ENCODE measurements at places on chromosomes 1 and 21. TPM values are rescaled to one million over a fixed set of nuclear protein-coding genes. Genes with fewer than 3 reads are reported as not detected.

DNA sequence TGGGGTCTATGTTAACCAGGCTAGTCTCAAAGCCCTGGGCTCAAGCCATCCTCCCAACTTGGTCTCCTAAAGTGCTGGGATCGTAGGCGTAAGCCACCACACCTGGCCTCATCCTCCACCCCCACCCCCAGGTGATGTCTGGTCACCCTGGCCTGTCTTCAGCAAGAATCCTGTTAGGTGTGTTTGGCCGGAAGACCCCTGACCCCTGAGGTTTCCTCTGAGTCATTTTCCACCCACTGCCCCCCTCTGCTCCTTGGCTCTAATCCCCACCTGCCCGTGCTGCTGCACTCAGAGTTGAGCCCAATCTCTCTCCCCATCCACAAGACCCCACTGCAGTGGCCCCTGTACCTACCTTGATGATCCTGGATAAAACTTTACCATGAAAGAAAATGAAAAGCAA is 25.2 kb downstream of the SLC66A1 start:
- no peak for DNase-seq

DNA sequence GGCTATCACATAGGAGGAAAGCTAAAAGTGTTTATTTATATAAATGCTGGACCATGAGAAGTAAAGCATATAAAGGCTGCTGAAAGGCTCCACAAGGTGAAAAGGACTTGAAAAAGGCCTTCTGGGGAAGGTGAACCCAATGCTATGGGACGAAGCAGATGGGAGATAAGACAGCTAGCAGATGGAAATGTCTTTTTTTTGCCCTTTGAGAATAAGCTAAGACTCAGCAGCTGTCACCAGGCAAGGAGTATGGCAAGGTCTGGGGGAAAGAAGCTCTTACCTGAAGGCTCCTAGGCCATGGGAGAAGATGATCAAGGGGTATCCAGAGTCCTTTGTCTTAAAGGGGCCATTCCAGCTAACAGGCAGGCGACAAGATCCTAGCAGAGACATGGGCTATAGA is 9.9 kb downstream of the PAFAH2 start:
- no peak for DNase-seq

- no peak for DNase-seq
Measured at GRCh38 chr1:192201303-192201702, 43.0 kb downstream of the RGS18 start.

DNA sequence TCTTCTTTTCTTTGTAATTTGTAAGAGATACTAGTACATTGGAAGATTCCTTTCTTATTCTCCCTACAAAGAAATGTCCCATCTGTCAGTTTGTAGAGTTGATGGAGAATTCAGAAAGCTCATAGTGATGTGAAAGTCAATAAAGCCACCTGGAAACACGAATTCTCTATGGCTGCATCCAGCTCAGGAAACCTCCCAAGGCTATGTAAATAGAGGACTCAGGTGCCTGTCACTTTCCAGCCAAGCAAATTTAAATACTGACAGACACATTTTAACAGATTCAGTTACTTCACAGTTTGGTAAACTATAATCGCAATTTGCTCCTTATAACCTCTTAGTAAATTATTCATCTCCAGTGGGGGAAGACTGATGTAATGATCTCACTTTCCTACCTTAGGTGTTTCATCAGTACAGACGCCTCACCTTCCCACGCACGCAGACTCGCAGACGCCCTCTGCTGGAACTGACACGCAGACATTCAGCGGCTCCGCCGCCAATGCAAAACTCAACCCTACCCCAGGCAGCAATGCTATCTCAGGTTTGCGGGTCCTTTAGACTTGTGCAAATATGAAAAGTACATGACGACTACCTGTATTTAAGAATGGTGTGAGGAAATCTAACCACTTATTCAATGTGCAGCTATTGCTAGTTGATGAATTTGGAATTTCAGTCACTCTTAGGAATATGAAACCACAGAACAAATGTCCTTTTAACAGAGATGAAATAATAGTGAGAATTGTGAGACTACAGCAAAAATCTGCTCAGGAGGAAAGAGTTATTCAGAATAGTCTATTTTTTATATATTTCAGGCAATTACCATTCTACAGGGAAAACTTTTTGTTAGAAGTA is 60.6 kb downstream of the PTPRC start:
- peak; percentile 62 for DNase-seq

PTPN7 gene
- total RNA-seq = not detected

DNA sequence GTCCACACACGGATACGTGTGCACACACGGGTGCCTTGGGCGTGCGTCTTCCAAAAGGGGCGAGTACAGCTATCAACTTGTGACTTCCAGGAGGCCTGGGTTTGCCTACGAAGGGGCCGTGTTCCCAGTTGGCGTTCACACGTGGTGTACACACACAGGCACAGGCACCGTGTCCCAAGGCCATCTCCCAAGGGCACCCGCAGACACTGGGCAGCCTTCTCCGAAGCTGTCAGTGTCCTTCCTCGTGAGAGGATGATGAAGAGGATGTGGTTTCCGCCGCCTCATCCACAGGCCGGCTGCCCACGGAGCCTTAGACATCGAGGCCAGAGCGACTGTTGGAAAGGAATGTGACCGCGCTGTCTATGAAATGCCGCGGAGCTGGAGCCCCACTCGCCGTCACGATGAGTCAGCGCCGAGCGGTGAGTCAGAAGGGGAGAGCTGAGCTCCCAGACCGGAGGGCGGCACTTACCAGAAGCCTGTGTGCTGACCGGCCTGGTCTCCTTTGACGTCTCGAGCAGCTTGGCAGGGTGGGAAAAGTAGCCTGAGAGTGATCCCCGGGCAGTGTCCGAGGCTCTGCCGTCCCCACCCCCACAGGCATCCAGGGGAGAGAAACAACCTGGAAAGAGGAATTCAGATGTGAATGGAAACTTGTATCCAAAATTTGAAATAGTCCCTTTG is 141.4 kb upstream of the ARHGEF16 start:
- DNase-seq = peak; percentile 76

GRCh38 chr1:162029157-162029556 is 5.5 kb upstream of the OLFML2B start:
- no peak for DNase-seq

FAM167B gene
- 0.70 TPM for total RNA-seq

- DNase-seq = peak; percentile 43
Measured at GRCh38 chr1:118479351-118479750, 294.3 kb upstream of the SPAG17 start.

TMCC2 gene
- 0.91 TPM for total RNA-seq

GLIS1 gene
- not detected for total RNA-seq

DNA sequence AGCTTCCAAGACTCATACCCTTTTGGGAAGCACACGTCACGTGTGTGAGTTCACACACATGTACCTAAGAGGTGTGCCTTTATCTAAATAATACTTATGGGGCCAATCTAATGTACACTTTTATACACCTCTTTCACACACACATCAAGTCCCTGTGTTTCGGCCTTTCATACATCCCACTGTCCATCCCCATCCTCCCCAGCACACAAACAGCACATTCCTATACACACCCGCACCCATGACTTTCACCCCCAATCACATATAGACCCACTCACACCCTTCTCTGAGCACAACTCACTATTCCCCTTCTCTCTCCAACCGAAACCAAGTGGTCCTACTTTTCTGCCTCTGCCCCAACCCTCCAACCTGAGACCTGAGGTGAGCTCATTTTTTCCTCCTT is 3.5 kb downstream of the MEX3A start:
- DNase-seq = no peak

PGLYRP3 gene
- total RNA-seq = not detected

- DNase-seq = no peak
Measured at GRCh38 chr1:209063767-209064659, 519.5 kb upstream of the CAMK1G start.

TMPRSS2 gene
- total RNA-seq = 74.9 TPM

HSF2BP gene
- 11.9 TPM for total RNA-seq

B3GALT2 gene
- not detected for total RNA-seq

DNA sequence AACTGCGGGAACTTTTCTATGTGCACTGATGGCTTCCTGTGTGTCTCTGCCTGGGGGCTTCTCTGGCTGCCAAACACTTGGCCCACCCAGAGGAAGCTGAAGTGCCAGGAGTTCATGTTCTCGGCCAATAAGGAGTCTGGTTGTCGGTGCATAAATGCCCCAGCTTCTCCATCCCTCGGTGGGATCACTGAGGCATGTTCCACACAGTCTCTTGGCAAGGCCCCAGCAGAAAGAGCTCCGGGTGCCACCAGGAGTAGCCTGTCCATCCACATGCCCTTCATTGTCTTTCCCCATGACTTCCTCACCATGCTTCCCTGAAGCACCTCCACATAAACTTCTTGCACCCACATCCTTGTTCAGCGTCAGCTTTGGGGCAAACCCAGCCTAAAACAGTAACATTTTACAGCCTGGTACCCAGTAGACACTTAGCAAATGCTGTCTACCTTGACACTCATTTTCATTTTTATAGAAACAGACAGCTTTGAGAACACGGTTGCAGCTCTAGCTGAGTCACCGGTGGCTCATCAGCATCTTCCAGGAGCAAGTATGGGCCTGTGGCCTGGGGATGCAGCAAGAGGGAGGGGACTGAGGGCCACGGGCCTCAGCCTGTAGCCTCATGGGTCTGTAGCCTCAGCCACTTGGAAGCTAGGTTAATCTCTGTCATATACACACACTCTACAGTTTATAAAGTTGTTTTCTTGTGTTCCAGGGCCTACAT is 14.8 kb upstream of the CDCP2 start:
- no peak for DNase-seq

- DNase-seq = no peak
Measured at GRCh38 chr1:29670752-29671151, 434.4 kb downstream of the PTPRU start.

Data from Caco-2 (cell line).